ENCODE measurements at places on chromosomes 5 and 9.

GRCh38 chr5:43309637-43310036, 3.6 kb downstream of the HMGCS1 start:
- no peak for DNase-seq

GRCh38 chr9:115250621-115251032, 132.7 kb upstream of the TNC start:
- DNase-seq, result no peak

- no peak for DNase-seq
Measured at GRCh38 chr5:151461312-151461711, 13.9 kb downstream of the SLC36A1 start.

- DNase-seq, result no peak
Measured at GRCh38 chr9:91042024-91042423, 240.4 kb downstream of the SYK start.

DNA sequence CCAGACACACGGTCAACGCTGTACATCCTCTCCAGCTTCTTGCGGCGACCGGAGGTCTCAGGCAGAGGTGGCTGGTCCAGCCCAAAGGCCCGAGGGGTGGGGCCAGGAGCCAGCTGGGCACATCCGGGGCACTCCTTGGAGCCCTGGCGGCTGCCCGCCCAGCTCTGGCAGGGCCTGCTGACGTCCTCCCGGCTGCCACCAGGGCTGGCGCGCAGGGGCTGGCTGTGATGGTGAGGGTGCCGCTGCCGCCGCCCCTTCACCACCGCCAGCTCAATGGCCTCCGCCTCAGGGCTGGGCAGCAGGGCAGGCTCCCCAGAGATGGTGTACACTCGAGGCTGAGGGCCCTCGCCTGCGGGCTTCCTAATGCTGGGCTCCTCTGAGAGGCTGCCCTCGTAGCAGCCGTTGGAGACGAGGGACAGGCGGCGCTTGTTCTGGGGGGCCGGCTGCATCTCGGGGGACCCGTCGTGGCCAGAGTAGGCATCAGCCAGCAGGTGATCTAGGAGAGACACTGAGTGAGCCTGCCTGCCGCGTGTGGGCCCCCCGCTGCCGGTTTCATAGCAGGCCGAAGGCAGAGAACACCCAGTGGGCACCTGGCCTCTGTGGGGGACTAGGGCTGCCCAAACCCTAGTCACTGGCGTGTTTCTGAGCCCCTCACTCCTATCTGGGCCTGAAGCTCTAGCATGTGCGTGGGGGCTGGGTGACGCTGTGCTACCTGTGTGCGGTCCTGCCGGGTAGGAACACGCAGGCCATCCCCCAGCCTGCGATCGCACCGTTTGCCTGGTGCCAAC, 1.5 kb downstream of the NSMF start:
- DNase-seq, result no peak

DNA sequence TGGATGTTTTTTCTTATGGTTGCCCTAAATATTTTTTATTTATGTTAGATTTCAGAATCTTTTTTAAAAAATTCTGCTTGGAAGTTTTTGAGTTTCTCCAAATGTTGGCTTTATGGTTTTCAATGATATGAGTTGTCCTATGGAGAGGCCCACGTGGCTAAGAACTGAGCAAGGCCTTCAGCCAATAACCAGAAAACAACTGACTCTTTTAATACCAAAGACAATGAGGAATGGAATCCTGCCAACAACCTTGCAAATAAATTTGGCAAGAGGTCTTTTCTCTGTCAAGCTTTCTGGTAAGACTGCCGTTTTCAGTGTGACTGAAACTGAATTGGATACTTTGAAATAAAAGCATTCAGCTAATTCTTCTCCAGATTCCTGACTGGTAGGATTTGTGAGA, 1740.1 kb upstream of the WWC1 start:
- no peak for DNase-seq

GRCh38 chr5:10699281-10699874, 61.7 kb downstream of the DAP start:
- no peak for DNase-seq

DNA sequence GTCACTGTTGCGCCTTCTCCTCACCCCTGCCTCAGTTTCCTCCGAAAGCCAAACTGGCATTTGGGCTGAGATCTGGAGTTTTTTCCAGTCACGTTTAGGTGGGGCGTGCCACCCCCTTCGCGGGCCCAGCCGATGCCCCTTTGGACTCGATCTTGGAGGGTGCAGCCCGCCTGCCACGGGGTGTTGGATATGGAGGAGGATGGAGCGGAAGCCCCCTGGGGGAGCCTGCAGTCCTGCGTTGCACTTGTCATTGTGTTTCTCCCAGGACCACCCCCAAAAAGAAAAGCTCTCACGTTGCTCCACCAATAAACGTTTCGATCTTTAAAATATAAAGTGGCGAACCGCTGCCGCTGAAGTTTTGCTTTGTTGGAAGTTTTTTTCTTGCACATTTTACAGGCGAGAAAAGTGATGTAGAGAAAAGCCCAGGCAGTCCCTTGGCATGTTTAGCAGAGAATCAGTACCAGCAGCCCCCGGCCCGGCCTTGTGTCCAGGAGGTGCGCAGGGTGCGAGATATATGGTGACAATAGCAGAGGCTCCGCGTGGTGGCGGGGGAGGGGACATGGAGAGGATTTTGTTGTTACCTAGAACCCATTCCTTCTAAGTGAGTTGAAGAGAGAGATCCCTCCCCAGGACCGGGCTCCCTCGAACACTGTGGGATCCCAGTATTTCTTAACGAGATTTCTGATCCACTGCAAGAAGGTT, 681 bp downstream of the F2R start:
- peak; percentile 27 for DNase-seq

- no peak for DNase-seq
Measured at GRCh38 chr9:117435630-117436261, 20.9 kb upstream of the ASTN2 start.

DNA sequence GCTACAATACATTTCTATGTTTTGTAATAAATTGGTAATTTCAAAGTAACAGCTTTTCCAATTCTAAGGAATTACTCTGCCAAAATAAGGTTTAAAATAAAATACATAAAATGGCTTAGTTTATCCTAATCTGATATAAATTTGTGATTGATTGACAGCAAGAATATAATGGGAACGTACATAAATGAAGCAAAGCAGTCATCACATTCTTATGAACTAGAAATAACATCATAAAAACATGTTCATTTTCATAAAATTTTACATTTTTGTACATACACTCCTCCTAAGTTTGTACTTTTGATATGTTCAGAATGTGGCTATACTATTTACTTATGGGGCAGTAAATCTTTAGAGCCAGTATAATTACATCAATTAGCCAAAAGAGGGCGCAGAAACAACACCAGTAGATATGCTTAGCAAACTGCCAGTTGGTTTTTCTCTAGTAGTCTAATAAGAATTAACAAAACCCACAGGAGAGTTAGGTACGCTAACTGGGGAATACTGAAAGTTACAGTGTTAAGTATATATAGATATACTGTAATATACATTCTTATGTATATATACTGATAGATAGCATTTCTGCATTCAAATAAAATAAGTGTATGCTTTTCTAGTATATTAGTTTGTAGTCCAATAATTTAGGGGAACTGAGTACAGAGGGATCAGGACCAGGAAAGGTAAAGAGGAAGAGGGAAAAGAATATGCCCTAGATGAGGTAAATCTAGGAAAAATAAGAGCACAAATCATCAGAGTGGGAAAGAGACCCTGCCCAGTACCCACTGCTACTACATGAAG, 76.8 kb downstream of the ZDHHC21 start:
- peak; percentile 11 for DNase-seq

GRCh38 chr5:1262381-1262780, 32.5 kb downstream of the TERT start:
- no peak for DNase-seq

- peak; percentile 89 for DNase-seq
Measured at GRCh38 chr5:170420806-170421412, 31.7 kb upstream of the KCNMB1 start.

DNA sequence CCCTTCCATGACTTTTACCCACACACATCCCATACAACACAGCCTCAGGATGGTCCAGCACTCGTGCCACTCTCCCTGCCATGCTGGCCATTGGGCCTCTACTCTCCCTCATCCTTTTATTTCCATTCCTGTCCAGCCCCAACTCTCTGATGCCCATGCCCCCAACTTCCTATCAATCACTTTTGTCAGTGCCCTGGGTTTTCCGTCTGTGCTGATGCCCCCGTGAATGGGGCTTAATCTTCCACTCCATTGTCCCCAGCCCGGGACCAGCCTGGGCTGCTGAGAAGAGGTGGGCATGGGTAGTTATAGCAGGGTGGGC, 12.6 kb upstream of the ACSL6 start:
- DNase-seq, result no peak

DNA sequence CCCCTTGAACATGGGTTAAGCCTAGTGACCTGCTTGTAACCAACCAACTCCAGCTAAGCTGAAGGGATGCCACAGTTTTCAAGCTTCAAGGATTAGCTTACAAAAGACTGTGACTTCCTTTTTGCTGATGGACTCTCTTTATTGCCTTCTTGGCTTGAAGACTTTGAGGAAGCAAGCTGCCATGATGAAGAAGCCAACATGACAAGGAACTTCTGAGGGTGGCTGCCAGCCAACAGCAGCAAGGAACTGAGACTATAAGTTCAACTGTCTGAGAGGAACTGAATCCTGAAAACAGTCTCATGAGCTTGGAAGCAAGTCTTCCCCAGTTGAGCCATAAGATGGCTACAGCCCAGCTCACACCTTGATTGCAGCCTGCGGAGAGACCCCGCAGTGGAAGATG, 116.1 kb upstream of the TAF11L2 start:
- no peak for DNase-seq

DNA sequence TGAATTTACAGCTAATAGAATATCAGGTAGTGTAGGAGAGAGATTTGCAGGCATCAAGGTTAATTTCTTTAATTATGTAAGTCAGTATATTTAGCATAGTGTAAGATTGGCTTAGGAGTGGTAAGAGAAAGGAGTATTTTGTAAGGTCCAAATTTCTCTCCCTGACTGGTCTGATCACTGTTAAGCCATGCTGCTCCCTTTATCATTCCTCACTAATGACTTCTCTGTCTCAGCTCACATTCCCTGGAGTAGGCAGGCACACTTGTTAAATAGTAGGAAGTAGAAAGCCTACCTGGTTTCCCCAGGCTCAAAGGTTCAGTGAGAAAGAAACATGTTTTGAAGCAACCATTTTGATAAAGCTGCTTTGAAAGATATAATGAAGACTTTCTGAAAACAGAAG, 90.7 kb downstream of the SMIM15 start:
- DNase-seq, result no peak

DNA sequence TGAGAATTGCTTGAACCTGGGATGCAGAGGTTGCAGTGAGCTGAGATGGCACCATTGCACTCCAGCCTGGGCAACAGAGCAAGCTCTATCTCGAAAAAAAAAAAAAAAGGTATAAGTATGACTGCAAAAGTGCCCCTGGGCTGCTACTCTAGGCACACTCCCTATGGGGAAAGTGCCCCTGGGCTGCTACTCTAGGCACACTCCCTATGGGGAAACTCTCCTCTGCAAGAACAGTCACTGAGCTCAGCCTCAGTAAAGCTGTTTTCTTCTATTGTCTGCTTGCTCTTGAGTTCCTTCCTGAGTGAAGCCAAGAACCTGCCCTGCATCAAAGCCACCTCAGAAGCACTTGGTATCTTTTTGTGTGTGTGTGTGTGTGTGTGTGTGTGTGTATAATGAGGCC, 20.9 kb upstream of the TENT2 start:
- no peak for DNase-seq

DNA sequence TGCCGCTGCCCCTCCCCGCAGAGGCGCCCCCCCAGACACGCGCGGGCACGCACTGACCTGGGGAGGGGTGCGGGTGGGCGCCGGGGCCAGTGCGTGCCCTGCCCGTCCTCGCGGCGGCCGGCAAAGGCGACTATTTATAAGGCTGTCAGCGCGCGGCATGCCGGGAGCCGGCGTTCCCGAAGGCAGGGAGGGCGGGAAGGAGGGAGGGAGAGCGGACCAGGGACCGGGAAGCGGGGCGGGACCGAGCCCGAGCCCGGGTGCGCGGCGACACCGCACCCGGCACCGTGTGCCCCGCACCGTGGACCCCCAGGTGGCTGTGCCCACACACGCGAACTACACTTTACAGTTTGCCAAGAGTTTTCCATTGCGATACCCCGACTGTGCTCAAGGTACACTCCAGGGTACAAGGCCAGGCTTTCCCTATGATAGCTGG, at the start of gene AK1:
AK1 (minus strand) TSS at position 110 of the 433 bp plus-strand sequence. CDS start 3,058 bp downstream, outside the sequence.
- peak; percentile 74 for DNase-seq

DNA sequence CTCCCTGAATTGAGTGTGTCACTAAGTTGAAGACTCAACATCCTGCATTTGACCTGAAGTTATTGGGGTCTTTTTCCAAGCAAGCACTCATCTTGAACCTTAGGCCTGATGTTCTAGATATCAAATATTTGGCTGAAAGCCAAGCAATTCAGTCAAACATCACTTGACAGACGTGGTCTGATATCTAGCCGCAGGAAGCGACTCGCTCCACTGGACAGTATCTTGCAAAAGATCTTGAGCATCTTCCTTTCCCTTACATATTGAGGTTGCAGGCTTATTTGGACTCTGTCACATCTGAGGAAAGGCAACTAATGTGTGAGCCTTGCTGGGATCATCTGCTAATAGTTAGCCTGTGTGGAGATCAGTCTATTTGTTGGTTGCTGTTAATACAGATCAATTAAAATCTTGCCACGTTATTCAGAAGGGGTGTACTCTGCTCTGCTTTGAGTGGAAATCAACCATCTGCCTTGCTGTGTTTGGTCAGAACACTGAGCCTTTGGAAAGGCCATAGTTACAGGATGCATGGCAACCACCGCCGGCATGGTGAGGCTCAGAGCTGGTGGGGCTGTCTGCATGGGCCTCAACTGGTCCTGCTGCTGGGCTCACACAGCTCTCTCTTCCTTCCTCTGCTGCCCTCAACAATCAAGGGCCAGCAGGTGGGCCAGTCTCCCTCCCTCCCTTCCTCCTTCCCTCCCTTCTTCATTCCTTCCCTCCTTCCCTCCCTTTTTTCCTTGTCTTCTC, 166.9 kb upstream of the KLF9 start:
- no peak for DNase-seq

- DNase-seq, result peak; percentile 12
Measured at GRCh38 chr9:72333709-72334108, 31.3 kb downstream of the ZFAND5 start.

DNA sequence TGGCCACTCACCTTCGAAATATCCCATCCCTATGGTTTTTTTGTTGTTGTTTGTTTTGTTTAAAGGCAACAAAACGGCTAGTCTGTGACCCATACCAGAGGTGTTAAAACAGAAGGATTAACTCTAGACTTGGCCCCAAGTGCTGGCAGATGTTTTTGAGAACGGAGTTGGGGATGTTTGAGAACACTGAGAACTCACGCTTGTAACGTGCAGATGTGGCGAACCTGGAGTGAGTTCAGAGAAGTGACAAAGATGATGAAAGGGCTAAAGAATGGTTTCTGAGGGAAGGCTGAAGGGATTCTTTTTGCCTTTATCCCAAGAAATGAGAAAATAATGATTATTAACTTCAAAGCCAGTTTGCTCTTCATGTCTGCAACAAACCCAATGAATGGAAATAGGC, 286.5 kb downstream of the ZNF608 start:
- no peak for DNase-seq

All from HEK293T (cell line).